ENCODE measurements at places on chromosomes 5 and 9.

DNA sequence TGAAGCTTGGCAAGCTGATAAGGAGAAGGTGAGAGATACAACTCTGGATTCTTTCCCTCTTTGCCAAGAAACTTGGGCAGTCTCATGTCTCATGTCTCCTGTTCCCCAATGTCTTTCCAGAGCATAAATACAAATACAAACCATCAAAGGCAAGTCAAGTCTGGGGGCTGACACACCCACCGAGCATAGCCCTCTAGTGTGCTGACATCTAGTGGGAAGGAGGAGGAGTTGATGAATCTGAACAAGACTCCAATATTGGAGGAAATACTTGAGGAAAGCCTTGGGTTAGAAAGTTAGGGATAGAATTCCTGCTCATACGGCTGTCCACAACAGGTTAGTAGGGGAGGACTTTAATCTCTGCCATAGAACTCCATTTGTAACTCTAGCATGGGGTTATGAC is 8.6 kb downstream of the MLANA start:
- H3K4me3 ChIP-seq = no peak overlapping the region
- peaks cover 33% of the 10 kb centered on the region for H3K36me3 ChIP-seq
- H3K27ac ChIP-seq = no peak overlapping the region
- DNase-seq = no peak
- H3K27me3 ChIP-seq = no peaks in the 10 kb centered on the region
- H3K4me1 ChIP-seq = no peaks in the 10 kb centered on the region

DNA sequence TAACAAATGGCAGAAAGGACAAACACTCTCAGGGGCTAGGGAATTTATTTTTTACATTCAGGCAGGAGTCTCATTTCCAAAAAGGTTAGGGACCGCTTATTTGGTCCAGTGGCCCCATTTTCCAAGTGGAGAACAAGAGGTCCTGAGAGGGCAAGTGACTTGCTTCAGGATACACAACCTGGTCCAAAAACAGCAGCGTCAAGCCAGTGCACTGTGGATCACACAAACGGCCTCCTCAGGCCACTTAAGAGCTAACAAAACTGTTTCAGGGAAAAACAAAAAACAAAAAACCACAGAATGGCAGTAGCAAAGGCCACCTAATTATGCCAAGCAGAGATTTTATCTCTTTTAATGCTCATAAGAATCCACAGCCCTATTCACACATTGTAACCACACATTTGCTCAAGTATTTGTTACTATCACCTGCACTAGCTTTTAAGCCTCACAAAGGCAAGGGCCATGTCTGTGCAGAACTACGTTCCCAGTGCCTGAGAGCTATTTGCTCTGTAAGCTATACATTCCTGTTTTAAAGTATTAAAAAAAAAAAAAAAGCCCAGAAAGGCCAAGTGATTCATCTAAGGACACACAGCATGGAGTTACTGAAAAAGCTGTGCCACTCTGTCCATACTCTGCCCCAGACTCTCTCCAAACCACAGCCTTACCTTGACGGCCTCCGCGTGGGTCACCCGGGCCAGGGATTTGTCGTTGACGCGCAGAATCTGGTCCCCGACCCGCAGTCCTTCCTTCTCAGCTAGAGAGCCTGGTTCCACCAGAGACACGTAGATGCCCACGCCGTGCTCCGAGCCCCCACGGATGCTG is 1.5 kb downstream of the WHRN start:
- DNase-seq = no peak
- no peaks in the 10 kb centered on the region for H3K36me3 ChIP-seq
- no peaks in the 10 kb centered on the region for H3K27me3 ChIP-seq
- H3K4me1 ChIP-seq = peaks cover 22% of the 10 kb centered on the region
- peak overlapping the region; percentile 94 for H3K27ac ChIP-seq

- H3K27ac ChIP-seq = peak overlapping the region; percentile 97
- peaks cover 24% of the 10 kb centered on the region for H3K4me1 ChIP-seq
- peak overlapping the region; percentile 39 for H3K4me3 ChIP-seq
- peaks cover 23% of the 10 kb centered on the region for H3K36me3 ChIP-seq
Observed at GRCh38 chr9:92292338-92293074, 991 bp downstream of the IARS1 start.

- H3K27me3 ChIP-seq = no peaks in the 10 kb centered on the region
- peaks cover 8% of the 10 kb centered on the region for H3K4me1 ChIP-seq
- peaks cover 21% of the 10 kb centered on the region for H3K36me3 ChIP-seq
Observed at GRCh38 chr9:125536776-125537175, 170.2 kb downstream of the MAPKAP1 start.

DNA sequence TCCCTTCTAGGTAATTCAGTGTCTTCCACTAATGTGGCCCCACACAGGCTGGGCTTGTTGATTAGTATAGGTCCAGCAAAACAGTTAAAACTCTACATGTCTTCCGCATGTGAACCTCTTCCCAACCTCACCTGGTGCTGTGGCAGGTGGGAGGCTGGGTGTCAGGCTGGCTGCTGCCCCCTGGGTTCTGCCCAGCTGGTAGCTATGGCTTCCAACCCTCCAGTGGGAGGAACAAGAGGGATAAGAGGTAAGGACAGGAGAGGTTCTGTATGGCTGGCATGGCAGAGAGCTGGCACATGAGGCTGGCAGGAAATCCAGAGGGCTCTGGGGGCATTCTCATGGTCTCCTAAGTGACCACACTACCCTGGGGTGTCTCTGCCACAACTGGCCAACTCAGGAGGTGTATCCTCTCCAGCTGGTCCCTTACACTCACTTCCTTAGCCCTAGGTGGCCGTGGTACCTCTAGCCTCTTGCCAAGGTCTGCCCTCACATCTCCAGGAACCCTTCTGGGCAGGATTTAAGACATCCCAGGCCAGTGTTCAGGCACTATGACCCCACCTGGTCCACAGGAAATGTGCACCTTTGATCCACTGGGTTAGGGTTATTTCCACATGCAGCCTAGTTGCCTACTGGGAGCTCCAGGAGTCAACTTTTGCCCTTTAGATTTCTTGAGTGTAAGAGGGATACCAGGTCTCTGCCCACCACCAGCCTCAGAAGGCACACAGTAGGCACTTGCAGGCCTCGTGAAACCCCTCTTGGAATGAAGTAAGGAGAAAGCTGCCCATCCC is 41.7 kb downstream of the AHRR start:
- no peaks in the 10 kb centered on the region for H3K4me1 ChIP-seq
- no peak overlapping the region for H3K27ac ChIP-seq
- peaks cover 5% of the 10 kb centered on the region for H3K27me3 ChIP-seq
- H3K36me3 ChIP-seq = peaks cover 3% of the 10 kb centered on the region
- H3K4me3 ChIP-seq = no peak overlapping the region

- no peaks in the 10 kb centered on the region for H3K36me3 ChIP-seq
- DNase-seq = no peak
- peaks cover 12% of the 10 kb centered on the region for H3K27me3 ChIP-seq
- no peak overlapping the region for H3K27ac ChIP-seq
- peak overlapping the region; percentile 25 for H3K4me3 ChIP-seq
- peaks cover 25% of the 10 kb centered on the region for H3K4me1 ChIP-seq
Observed at GRCh38 chr5:159734366-159734765, 181.9 kb upstream of the ADRA1B start.

DNA sequence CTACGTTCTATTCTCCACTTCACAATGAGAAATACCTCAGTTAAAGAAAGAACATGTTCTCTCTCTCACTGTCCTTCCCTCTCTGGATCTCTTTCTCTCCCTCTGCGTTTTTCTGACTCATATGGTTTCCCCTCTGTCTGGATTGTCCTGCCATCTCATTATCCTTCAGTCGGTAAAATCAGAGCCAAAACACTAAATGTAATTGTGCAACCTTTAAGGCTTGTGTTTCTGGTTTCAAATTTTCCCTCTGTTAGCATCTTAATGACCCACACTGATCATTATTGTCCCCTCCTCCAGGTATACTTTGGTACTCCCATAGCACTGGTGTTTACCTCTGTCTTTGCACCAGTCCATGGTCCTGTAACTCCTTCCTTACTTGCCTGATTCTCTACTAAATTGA is 509.4 kb upstream of the C9orf72 start:
- H3K27me3 ChIP-seq = no peaks in the 10 kb centered on the region
- no peak overlapping the region for H3K4me3 ChIP-seq
- DNase-seq = no peak
- no peak overlapping the region for H3K27ac ChIP-seq
- H3K36me3 ChIP-seq = no peaks in the 10 kb centered on the region

All from memory B cell (primary cell).